ENCODE measurements at places on chromosomes 2 and 18.

- no peak for DNase-seq
Measured at GRCh38 chr18:8556424-8556823, 52.8 kb upstream of the RAB12 start.

GRCh38 chr2:16334886-16335603 is 330.6 kb downstream of the CYRIA start:
- DNase-seq, result no peak

GRCh38 chr2:219249203-219249980 is 3.7 kb upstream of the TUBA4B start:
- DNase-seq, result peak; percentile 82

DNA sequence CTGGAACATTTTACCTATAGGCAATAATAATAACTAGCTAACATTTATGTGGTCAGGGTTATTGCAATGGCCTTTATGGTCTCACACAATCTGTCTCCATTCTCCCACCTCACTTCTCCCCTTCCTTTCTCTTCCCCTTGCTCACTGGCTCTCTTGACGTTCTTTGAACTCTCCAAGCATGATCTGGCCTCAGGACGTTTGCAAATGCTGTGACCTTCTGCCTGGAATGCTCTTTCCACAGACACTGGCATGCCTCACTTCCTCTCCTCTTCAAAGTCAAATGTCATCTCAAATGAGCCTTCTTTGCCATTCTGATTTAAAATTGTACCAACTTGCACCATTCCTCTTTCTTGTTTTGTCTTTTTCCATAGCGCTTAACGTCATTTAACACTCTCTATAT is 25.3 kb upstream of the GCG start:
- no peak for DNase-seq

- no peak for DNase-seq
Measured at GRCh38 chr2:233953087-233953801, 36.1 kb downstream of the TRPM8 start.

- DNase-seq, result no peak
Measured at GRCh38 chr2:207724113-207724512, 12.7 kb downstream of the CCNYL1 start.

DNA sequence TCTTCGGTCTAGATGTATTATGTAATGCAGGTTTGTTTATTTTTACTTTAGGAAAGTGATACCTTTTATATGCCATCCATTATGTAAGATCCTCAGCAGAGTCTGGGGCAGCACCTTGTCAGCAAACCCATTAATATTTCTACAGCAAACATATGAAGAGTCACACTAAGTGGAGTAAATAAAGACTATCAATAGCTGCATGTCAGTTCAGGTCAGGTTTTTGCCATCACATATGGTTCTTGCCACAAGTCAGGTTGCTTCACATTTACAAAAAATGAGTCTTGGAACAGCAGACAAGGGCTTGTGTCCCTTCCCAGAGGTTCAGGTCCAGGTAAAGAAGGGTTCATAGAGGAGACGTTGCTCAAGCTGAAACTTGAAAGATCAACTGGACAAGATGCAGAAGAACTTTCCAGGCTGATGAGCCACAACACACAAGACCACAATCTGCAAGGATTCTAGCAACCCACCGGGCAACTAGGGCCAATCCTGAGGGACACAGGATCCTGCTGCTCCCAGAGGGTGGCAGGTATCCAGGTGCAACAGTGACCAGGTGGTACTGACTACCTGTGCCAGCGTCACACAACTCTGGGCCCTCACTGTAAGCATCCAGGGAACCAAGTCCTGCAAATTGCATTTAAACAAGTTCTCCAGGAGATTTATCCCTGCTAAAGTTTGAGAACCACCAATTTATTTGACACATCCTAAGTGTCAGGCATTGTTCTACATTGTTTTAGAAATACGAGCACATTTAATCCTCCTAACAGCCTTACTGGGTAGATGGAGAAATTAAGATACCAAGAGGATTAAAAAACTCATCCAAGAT is 215.8 kb downstream of the ALPK2 start:
- DNase-seq, result no peak

DNA sequence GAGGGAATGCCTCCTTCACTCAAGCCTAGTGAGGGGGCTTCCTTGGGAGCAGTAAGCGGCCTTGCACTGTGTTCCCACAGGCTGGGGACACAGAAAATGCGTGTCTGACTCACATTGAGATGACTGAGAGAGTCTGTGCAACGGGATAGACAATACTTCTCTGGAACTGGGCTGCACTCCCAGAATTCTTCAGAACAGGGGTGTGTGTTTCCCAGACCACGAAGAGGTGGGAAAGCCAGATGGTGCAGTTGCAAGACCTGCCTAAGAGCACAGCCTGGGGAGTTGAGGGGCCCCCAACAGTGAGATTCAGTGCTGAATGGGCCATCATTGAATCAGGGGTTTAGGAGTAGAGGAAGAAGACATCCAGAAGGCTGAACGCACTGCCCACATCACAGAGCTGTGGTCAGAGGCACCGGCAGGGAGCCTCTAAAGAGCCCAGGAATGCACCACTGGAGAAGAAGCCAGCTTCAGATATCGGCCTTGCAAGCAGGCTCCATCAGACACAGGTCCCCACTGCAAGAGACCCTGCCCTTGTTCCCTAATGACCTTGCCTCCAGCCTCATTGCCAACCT is 36.6 kb upstream of the MRPL19 start:
- no peak for DNase-seq

GRCh38 chr2:23953625-23954024 is 13.4 kb downstream of the UBXN2A start:
- DNase-seq, result no peak

- no peak for DNase-seq
Measured at GRCh38 chr2:69693775-69694450, 48.0 kb upstream of the ANXA4 start.

GRCh38 chr2:176682278-176682677 is 413.0 kb downstream of the MTX2 start:
- no peak for DNase-seq

DNA sequence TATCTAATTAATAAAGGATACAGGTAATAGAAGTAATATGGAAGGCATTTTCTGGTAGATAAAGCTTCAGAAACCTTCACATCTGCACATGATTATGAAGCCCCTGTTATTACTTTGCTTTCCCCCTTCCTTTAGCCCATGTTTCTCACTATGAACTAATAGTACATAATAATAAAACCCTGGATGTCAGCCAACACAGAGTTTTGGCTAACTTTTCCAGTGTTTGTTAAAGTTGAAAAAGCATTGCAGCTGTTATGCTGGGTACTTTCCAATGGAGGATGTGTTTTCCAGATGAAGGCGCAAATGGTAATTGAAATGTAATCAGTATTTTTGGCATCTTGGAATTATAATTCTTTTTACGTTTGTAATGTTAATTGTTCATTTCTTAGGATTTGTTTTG is 43.5 kb downstream of the SPTBN1 start:
- no peak for DNase-seq

DNA sequence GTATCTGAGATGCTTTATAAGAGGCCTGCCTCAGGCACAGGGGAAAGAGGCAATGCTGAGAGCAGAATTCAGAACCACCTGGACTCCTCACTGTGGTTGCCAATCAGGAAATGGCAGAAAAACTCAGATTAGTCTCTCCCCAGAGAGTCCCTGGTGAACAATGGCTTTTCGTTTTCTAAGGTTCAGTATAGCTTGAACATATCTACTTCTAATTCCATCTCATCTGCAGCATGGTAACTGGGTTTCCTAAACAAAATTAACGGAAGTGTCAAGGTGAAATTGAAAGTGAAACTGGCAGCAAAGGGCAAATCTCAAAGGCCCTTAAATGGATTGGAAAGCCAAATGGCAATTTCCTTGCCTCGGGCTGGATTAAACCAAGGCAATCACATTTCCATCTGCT is 480.2 kb upstream of the ACVR2A start:
- DNase-seq, result no peak

DNA sequence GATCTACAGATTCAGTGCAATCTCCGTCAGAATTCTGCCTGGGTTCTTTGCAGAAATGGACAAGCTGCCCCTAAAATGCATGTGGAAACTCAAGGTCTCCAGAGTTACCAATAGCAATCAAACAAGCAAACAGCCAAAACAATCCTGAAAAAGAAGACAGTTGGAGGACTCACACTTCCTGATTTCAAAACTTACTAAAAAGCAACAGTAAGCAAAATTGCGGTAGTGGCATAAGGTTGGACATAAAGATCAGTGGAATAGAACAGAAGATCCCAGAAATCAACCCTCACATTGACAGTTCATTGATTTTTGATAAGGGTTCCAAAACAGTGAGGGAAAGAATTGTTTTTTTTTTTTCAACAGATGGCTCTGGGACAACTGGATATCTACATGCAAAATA is 59.7 kb downstream of the NPPC start:
- DNase-seq, result no peak

- DNase-seq, result no peak
Measured at GRCh38 chr2:209638346-209638745, 133.3 kb upstream of the UNC80 start.

GRCh38 chr2:42562474-42563144 is 5.8 kb upstream of the MTA3 start:
- no peak for DNase-seq

DNA sequence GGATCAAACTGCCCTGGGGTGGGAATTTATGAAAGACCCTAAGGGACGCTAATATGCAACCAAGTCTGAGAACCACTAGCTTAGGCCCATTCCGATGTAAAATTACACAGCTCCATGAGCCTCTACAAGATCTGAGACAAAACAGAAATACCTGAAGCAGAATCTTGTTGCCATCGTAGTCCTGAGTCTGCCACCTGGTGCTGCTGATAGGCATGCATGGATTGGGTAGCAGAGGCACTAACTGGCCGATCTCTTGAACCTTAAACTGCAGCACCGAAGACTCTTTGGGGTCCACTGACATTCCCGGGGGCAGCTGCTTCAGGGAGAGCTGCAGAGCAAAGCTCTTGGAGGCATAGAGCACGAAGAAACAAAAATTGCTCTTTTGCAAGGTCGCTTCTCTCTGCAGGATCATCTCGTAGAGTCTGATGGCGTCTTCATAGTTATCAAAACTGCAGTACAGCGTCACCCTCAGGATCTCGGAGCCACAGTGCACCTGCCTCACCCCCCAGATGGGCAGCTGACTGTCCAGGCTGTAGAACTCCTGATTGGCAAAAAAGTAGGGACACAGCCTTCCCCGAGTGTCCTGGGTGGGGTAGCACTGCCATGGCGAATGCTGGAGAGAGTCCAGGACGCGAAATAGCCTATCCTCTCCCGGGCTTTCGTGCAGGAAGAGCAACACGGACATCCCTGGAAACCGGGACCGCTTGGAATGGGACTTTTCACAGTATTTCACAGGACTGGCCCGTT is 848 bp downstream of the FAM124B start:
- peak; percentile 40 for DNase-seq

DNA sequence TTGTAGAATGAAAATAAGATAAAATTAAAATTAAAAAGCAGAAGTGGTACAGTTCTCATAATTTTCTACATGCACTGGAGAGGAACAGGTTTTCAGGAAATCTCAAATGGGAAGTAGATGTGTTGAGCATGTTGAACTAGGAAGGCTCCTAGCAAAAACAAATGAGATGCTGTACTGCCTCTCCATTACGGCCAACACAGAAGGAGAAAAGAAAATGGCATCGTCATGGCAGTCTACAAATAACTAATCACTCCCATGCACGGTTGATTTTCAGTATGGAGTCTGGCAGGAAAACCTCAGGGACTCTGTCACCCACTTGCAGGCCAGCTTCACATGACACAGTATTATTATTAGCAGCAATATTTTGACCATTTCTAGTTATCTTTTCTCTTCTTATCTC is 278.7 kb downstream of the NRXN1 start:
- no peak for DNase-seq

GRCh38 chr18:1929720-1930119 is 641.6 kb downstream of the METTL4 start:
- DNase-seq, result no peak

GRCh38 chr18:32093523-32093922 is 1.8 kb downstream of the RNF138 start:
- no peak for DNase-seq

- DNase-seq, result no peak
Measured at GRCh38 chr2:174344716-174345461, 10.1 kb downstream of the SP9 start.

DNA sequence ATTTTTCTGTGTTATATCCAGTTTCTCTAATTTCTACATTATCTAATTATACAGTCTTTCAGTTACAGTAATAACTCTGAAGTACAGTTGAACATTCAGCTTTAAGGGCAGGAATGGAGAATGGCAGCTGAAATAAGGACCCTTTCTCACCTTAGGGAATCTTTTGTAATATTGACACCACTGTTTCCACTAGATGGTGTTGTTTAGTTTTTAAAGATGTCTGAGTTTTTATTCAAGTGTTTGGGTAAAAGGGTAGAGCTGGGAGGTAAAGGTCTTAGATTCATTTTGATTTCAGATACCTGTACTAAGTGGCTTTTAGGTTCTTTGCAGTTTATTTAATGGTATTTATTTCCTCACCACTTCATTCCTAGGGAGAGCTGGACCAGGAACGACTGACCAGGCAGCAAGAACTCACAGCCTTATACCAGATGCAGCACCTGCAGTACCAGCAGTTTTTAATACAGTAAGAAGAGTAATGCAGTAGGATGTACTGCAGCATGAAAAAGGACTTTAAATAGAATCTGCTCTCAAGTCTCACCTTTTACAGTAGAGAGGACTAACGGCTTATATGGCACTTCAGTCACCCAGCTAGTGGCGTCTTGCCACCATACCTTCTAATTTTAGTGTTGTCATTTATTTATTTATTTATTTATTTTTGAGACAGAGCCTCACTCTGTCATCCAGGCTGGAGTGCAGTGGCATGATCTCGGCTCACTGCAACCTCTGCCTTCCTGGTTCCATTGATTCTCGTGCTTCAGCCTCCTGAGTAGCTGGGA is 33.2 kb upstream of the KCNJ13 start:
- DNase-seq, result peak; percentile 43

- no peak for DNase-seq
Measured at GRCh38 chr2:120995152-120995551, 259.5 kb downstream of the GLI2 start.

DNA sequence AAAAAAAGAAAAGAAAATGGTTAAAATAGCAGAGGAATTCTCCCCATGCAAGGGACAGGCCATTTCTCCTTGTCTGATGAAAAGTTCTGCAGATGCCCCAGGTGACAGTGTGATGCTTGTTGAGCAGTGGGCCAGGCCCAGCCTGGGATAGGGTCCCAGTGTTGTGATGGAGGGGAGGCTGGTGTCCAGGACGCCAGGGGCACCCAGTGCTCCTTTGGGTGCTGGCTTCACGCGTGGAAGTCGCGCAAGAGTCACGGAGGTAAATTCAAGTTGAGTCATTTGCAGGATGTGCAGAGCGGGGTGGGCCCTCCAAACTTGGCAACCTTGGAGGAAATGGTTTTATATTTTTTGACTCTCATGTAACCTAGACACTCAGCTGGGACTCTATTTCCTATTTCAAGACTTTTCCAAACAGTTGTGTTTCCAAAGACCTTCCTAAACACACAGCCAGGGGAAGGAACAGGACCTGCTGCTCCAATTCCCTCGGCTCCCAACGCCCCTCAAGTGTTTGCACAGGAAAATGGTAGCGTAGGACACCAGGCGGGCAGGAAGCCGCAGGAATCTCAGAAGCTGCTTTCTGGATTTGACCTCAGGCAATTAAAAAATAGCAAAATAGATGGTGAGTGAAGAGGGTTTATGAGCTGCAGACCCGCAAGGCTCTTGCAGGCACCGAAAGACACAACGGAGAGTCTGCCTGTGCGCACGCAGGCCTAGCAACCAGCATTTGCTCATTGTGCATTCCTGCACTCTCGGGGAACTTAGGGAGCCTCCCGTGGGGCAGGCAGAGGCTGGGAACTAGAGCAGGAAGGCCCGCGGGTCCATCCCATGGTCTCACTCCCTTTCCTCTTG is 107.1 kb upstream of the ODC1 start:
- no peak for DNase-seq

- no peak for DNase-seq
Measured at GRCh38 chr18:3235846-3236245, 11.8 kb upstream of the MYL12A start.
